NCI-H2171 treated with DMSO at 0.1 percent for 48 hours (cell line): ENCODE measurements at places on chromosomes 6 and 20.

- no peak for DNase-seq
Observed at GRCh38 chr20:5606350-5606749, 143.9 kb upstream of the SHLD1 start.

DNA sequence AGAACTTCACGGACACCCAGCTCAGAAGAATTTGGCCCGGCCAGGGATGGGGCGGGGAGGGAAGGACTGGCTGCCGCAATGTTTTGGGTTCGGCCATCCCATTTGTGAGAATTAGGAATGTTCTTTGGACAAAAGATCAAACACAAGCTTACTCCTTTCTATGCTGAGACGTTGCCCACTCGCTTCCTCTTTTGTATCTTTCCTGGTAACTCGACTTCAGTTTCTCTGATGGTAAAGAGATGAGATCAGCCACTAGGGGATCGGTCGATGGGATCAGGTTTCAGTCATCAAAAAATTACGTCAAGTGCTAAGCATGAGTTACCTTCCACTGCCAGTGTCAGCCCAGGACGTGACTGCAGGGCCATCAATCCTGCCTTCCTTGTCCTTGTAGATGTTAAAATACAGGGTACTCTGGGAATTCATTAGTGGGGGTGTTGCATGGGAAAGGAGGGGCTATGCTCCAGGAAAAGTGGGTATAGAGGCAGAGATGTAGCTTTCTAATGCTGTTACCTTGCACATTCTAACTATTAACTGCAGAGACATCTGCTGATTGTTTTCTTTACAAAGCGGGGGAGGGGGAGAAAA lies 190.2 kb downstream of the TSHZ2 start:
- peak; percentile 60 for DNase-seq

- no peak for DNase-seq
Observed at GRCh38 chr6:90719321-90720195, 132.7 kb upstream of the MAP3K7 start.

DNA sequence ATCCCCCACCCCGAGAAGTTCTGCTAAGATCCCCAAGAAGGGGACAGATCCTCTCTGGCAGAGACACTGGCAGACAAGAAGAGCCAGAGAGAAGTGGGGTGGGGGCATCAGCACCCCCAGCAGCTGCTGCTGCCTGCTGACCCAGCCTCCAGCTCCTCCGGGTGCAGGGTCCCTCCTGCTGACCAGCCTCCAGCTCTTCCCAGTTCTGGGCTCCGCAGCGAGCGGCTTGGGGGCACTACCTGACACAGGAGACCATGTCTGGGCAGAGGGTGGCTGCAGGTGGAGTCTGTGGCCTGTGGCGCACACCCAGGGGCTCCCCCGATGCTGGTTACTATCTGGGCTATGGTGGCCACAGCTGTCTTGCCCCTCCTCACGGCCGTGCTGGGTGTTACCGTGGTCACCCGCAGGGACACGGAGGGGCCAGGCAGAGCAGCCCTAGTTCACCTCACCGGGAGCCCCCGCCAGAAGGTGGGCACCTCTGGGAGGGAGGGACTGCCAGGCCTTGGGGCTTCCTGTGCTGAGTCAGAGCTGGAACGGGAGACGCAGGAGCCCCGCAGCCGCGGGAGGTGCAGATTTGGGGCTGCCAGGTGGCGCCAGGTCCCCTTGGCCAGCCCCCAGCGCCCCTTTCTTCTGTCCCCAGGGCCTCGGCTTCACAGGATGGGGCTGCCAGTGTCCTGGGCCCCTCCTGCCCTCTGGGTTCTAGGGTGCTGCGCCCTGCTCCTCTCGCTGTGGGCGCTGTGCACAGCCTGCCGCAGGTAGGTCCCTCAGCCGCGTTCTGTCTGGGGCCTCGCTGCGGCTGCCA lies 630 bp downstream of the LIME1 start:
- peak; percentile 70 for DNase-seq

DNA sequence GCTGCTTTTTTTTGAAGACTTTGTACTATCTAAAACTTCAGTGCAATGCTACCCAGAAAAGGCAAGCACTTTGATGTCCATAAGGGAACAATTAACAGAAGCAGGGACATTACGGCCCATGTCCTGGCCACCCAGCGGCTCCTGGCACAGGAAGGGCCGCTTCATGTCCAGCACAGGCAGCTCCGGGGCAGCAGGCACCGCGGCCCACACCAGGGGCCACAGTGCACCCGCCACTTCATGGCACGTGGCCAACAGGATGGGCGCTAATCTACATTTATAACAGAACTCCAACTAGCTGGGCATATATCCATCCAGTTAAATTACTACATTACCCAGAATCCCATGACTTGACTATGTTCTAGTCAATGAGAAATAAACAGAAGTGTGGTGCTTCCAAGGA lies 198.2 kb upstream of the ID4 start:
- no peak for DNase-seq

DNA sequence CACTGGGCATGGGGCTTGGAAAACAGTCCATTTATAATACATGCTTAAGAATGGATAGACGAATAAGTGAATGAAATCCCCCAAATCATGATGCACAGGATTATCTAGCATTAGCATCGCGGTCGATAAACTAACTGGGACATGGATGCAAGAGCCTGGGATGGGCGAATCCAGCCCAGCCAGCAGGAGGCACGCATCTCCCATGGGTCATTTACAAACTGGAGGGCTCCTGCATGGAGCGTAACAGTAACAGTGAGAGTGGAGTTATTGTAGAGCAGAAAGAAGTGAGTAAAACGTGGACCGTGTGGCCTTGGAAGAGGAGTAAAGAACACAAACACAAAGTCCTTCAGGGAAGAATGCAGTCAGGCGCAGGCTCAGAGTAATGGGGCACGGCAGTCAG lies 136.5 kb downstream of the AGPAT4 start:
- no peak for DNase-seq

- DNase-seq, result no peak
Observed at GRCh38 chr6:9948678-9949077, 466.2 kb downstream of the TFAP2A start.

GRCh38 chr20:35661053-35661452 lies 3.6 kb downstream of the CPNE1 start:
- DNase-seq, result no peak

DNA sequence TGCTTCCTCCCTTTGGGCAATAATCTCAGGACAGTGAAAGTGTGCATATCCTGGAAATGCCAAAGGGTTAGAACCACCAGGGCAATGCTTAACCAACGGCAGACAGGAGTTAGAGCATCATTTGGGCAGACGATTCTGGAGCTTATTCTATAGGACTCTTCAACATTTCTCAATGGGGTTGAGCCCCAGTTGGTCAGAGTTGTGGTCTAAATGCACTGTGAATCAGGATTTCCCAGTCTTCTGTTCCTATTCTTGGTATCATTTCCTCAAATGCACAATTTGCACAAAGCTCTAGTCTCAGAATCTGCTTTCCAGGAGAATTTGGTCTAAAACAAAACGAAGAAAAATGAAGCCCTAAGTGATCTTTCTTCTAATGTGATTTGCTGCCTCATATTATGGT lies 389.6 kb upstream of the JAG1 start:
- no peak for DNase-seq

GRCh38 chr6:89353118-89353556 lies 615 bp upstream of the UBE2J1 start:
- no peak for DNase-seq

GRCh38 chr6:44415449-44415848 lies 27.9 kb downstream of the CDC5L start:
- DNase-seq, result no peak

DNA sequence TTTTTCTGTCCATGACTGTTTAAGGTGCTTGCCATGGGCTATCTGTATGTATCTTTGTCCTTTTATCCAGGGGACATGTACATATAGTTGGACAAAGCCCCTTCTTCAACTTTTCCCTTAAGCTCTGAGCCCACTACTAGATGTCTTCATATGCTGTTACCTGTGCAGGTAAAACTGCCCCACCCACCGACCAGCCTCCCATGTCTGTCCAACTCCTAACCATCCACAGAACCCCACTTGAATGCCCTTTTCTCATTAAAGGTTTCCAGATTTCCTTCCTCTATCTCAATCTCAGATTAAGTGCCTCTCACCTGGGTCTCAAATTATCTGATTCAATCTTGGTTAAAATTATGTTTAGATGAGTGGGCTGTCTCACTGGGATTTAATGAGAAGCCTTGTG lies 136.3 kb downstream of the RNASET2 start:
- DNase-seq, result no peak

- no peak for DNase-seq
Observed at GRCh38 chr20:35506179-35506578, 23.3 kb downstream of the C20orf173 start.

GRCh38 chr6:36232172-36232571 lies 35.6 kb downstream of the BRPF3 start:
- DNase-seq, result no peak

- no peak for DNase-seq
Observed at GRCh38 chr6:21357262-21357661, 236.3 kb upstream of the SOX4 start.
